ENCODE measurements at places on chromosomes 2 and 18. TPM values are rescaled to one million over a fixed set of nuclear protein-coding genes. Genes with fewer than 3 reads are reported as not detected.

Gene MCM6
- polyA plus RNA-seq: 14.5 TPM

Gene TLX2
- 0.51 TPM for polyA plus RNA-seq

Gene CREG2
- 0.51 TPM for polyA plus RNA-seq

Gene DNER
- polyA plus RNA-seq: 2.9 TPM

Gene DES
- 8,236 TPM for polyA plus RNA-seq

Gene GPR35
- polyA plus RNA-seq: 3.3 TPM

Gene CAD
- polyA plus RNA-seq: 23.4 TPM

Gene PELI1
- 15.4 TPM for polyA plus RNA-seq

Gene SP9
- not detected for polyA plus RNA-seq

Gene ASAP2
- polyA plus RNA-seq: 10.2 TPM

Gene ERCC3
- 38.2 TPM for polyA plus RNA-seq

Gene ZNF521
- 13.1 TPM for polyA plus RNA-seq

Gene CCDC178
- polyA plus RNA-seq: 1.5 TPM

Gene LTBP1
- 97.7 TPM for polyA plus RNA-seq

Gene GKN1
- polyA plus RNA-seq: 0.47 TPM

Gene RTP5
- 0.06 TPM for polyA plus RNA-seq

Gene DNAJC5G
- polyA plus RNA-seq: not detected

Gene PDE1A
- 17.1 TPM for polyA plus RNA-seq

Gene ZBTB7C
- 4.6 TPM for polyA plus RNA-seq

Gene DPP10
- 0.32 TPM for polyA plus RNA-seq

Gene INO80B
- 35.2 TPM for polyA plus RNA-seq

Gene ATG4B
- 52.2 TPM for polyA plus RNA-seq

Gene ERBB4
- 0.13 TPM for polyA plus RNA-seq

Gene CYP1B1
- polyA plus RNA-seq: 10.7 TPM

Gene CHST9
- polyA plus RNA-seq: 0.38 TPM

Gene SNED1
- 17.1 TPM for polyA plus RNA-seq
